ENCODE measurements at places on chromosomes 5 and 9.

DNA sequence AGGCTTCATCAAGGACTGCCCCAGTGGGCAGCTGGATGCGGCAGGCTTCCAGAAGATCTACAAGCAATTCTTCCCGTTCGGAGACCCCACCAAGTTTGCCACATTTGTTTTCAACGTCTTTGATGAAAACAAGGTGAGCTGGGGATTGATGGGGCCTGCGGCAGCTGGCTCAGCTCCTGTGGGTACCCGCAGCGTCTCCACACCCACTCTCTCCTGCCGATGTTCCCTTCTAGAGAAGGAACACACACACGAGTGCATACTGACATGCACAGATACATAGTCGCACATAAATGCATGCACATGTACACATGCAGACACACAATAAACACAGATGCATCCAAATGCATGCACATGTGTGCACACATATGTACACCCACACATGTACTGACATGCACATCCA is 45.6 kb downstream of the NCS1 start:
- no peak for DNase-seq

GRCh38 chr5:132480042-132480441 is 10.5 kb downstream of the IRF1 start:
- DNase-seq, result no peak

GRCh38 chr9:137875354-137875753 is 2.2 kb upstream of the CACNA1B start:
- no peak for DNase-seq

DNA sequence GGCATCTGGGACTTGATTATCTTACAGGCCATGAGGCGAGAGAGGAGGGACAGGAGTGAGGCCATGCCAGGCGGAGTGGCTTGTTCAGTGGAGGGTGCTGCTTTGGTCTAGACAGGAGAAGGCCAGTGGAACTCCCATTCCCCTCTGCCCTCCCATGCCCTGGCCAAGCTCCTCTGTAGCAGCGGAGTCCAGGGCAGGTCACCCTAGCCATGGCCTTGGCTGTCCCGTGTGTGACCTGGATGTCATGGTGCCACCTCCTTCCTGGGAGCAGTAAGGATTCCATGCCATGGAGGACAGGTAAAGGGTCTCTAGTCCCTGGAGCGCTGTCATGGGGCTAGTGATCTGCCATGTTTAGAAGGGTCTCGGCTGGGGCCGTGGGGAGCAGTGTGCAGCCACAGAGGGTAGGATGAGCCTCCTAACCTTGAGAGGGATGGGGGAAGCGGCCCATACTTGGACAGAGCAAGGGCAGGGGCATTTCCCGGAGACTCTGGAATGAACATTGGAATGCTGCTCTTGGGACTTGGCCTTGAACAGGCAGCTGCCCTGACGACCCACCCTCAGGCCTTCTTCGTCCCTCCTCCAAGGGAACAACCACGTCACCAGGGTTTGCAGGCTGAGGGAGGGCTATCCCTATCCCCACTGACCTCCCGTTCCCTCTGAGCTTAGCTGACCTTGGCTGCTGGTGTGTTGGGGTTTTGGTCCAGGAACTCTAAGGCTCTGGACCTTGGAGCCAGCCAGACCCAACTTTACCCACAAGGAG is 100.4 kb downstream of the DAB2IP start:
- DNase-seq, result no peak

GRCh38 chr9:26231391-26231790 is 553.1 kb upstream of the TUSC1 start:
- no peak for DNase-seq

GRCh38 chr5:1163879-1164278 is 37.5 kb upstream of the SLC6A19 start:
- no peak for DNase-seq

DNA sequence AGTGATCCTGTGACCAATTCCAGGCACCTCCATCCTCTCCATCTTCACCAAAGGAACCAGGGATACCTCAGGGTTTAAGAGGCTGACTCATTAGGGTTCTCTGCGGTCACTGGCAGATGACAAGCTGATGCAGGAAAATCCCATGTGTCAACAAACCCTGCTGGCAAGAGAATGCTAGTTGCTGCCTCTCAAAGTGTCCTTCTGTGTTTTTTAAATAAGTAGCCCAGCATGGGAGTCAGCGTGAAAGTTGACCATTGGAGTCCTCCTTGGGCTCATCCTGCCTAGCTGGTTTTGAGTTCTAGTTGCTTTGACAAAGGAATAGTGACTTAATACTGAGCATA is 200.2 kb downstream of the SLIT3 start:
- peak; percentile 38 for DNase-seq

GRCh38 chr9:72996114-72996513 is 43.3 kb upstream of the ALDH1A1 start:
- peak; percentile 54 for DNase-seq

DNA sequence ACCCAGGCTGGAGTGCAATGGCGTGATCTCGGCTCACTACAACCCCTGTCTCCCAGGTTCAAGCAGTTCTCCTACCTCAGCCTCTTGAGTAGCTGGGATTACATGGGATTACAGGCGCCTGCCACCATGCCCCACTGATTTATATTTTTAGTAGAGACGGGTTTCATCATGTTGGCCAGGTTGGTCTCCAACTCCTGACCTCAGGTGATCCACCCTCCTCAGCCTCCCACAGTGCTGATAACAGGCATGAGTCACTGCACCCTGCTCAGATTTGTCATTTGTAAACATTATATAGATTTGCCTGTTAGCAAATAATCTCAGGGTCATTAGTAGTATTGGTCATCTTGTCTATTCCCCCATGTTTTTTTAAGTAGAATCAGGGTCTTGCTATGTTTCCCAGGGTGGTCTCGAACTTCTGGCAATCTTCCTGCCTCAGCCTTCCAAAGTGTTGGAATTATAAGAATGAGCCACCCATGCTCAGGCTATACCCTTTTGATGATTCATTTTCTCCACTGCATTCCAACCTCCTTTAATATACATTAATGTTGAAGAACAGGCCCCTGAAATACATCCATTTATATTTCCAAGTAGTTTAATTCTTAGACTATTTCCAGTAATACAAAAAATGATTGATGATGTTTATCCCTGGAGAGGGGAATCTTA is 17.3 kb downstream of the CENPH start:
- DNase-seq, result peak; percentile 9

DNA sequence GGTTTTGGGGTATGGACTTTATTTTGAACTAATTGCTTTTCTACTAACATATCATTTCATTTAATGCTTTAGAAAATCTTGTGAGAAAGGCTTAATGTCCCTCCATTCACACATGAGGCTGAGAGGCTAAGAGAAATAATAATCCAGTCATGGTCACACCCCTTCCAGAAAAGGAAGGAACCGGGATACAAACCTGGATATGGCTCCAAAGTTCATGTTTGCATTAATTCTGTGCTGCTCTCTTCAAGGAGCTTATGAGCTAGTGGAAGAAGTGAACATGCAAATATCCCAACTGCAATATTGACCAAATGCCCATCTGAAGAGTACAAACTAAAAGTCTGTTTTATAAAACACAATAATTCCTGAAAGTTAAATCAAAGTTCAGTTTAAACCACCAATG is 732.1 kb upstream of the RIOK2 start:
- no peak for DNase-seq

DNA sequence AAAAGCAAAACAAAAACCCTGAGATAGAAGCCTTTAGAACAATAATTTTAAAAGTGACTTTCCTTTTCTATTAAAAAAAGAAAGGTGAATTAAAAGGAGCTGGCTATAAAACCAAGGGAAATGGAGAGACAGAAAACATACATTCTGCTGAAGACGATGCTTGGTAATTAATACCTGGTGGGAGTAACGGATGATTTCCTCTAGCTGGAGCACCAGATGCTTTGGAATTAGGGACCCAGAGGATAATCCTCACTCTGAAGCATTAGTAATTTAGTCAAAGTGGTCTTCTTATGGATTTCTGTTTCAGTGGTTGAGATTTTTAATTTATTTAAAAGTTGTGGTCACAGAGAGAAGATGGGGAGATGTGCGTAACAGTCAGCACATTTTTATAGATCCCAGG is 982.5 kb downstream of the TLE4 start:
- no peak for DNase-seq

- peak; percentile 25 for DNase-seq
These were observed 223.0 kb upstream of the NUDT12 start for GRCh38 chr5:103785569-103785968.

DNA sequence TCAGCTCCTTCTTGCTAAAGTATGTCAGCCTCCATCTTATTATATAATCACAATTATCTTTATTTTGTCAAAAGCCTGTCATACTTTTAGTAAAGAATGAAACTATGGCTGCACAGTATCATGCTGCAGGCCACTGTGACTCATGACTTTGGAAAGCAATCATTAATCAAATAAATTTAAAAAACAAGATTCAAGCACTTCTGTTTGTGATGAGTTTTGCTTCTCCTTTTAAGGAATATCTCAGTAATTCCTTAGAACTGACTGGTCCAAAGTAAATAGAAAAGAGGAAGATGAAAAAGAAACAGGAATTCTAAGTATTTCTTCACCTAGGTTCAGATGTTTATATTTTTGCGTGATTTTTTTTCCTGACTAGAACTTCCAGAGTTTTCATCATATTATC is 83.1 kb downstream of the EDIL3 start:
- DNase-seq, result peak; percentile 49

GRCh38 chr5:86617309-86617755 is 409 bp upstream of the COX7C start:
- no peak for DNase-seq

GRCh38 chr9:114034196-114034595 is 43.9 kb downstream of the AMBP start:
- no peak for DNase-seq

DNA sequence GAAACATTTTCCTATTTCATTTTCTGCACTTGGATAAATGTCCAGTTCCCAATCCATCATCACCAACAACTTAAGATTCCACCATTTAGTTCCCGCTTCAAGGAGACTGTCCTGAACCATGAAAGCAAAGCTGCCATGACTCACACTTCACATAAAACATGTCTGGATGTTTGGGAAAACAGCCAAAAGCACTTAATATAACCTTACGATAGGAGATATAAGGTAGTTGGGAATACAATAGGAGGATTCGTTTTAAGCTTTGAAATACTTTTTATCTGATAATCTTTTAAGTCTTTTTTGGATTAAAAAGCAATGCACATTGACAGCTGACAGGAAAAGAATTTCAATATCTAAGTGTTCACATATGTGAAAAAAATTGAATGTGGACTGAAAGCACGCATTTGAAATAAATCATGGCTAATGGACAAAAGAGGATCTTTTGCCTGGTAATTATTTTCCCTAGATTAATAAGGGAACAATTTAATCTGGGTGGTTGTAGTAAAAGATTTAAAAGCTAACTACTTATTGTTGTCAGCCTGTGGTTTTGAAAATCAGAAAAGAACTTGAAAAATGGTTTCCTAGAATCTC is 17.3 kb upstream of the TGFBI start:
- DNase-seq, result peak; percentile 80
